Femur (tissue), 1 donor: ENCODE measurements at places on chromosomes 12 and 14.
A peak's percentile ranks its signal among the peaks of the same experiment; 100 is the strongest.

- DNase-seq = no peak
Measured at GRCh38 chr14:67461341-67461985, 27.1 kb downstream of the TMEM229B start.

GRCh38 chr12:68483592-68484383 is 126.9 kb upstream of the RAP1B start:
- DNase-seq = no peak

DNA sequence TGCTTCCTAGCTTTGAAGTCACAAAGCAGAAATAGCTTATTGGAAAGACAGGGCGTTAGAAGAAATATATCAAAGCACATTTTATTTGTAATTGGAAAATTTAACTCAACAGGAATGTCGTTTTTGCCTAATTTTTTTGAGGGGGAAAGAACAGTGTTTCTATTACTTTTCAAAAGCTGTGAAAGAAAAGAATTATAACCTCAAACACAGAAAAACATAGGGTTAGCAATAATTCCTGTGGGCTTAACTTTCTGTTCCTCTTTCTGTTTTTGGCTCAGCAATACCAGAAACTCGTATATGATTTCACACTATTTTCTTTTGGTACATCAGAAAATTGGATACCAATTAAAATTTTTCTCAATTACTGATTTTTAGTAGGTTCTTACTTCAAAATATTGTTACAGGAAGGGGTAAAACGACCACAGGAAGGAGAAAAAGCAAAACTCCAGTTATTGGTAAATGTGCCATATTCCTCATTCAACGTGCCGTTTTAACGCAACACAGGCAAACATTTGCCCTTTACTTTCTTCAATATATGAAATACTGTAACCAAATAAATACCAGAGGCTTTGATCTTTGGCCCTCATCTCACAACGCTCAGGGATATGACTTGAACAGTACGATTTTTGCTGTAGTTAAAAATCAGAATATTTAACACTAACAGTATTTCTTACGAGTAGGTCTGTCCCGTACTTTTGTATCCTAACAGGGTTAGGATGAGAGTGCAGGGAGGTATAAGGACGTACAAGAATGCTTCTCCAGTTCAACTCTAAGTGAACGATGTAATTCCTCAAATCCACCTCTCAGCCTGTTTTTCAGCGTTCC is 1.3 kb upstream of the RNU6-7 start:
- no peak for DNase-seq

DNA sequence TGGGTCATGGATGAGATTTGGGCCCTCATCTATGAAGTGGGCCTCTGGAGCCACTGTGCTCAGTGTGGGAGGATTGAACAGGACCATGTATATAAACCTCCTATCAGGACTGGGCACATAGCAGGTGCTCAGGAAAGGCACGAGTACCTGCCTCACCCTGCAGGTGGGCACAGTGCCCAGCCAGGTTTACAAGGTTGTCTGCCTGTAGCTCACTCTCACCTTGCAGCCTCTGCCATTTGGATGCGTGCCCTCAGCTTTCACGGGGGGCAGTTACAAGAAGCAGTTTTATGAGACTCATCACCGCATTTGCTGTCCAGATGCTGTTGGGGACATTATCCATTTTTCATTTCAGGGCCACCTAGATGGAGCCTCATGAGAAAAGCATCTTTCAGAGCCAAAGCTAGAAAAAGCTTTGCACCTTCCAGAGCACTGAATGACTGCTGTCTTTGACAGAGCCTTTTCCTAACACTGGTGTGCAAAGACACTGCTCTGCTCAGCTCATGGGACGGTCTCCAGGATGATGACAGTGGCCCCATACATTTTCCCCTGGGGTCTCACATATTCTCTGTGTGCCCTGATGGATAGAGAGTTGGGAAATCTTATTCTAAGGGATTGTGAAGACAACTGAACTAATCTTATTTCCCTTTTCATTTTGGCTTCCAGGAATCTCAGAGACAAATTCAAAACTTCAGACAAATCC is 327.5 kb upstream of the RTL1 start:
- DNase-seq = peak; percentile 15
